ENCODE measurements at places on chromosomes 4 and X. TPM values are rescaled to one million over a fixed set of nuclear protein-coding genes. Genes with fewer than 3 reads are reported as not detected.

- no peak for DNase-seq
These were observed 798.1 kb downstream of the PDHA2 start for GRCh38 chr4:96637971-96638412.

GRCh38 chrX:8743126-8743732 is 11.3 kb upstream of the ANOS1 start:
- DNase-seq = peak; percentile 16

The TBX22 gene
- not detected for total RNA-seq

The TMPRSS11A gene
- not detected for total RNA-seq

The PIM2 gene
- total RNA-seq = 10.7 TPM

DNA sequence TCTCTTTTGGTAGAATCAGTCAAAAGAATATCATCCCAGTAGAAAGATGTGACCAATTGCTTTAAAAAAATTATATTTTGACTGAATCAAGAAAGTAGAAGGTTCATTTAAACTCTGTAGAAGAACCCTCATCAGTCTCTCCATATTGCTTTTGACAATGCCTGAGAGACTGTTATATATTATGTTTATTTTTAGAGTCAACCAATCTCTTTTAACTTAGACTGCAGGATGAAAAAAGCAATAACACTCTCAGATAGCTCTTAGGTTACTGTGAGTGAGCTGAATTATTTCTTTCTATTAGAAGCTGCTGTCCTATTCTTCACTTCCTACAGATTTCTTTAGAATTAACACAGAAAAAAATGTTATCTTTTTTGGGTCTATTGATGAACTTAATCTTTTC is 38.1 kb downstream of the GALNTL6 start:
- no peak for DNase-seq

All from LHCN-M2 (cell line).